ENCODE measurements at places on chromosomes 11 and 22. TPM values are rescaled to one million over a fixed set of nuclear protein-coding genes. Genes with fewer than 3 reads are reported as not detected.

The CHRNA10 gene
- 0.54 TPM for total RNA-seq

The MFRP gene
- not detected for total RNA-seq

The TP53I11 gene
- 58.9 TPM for total RNA-seq

DNA sequence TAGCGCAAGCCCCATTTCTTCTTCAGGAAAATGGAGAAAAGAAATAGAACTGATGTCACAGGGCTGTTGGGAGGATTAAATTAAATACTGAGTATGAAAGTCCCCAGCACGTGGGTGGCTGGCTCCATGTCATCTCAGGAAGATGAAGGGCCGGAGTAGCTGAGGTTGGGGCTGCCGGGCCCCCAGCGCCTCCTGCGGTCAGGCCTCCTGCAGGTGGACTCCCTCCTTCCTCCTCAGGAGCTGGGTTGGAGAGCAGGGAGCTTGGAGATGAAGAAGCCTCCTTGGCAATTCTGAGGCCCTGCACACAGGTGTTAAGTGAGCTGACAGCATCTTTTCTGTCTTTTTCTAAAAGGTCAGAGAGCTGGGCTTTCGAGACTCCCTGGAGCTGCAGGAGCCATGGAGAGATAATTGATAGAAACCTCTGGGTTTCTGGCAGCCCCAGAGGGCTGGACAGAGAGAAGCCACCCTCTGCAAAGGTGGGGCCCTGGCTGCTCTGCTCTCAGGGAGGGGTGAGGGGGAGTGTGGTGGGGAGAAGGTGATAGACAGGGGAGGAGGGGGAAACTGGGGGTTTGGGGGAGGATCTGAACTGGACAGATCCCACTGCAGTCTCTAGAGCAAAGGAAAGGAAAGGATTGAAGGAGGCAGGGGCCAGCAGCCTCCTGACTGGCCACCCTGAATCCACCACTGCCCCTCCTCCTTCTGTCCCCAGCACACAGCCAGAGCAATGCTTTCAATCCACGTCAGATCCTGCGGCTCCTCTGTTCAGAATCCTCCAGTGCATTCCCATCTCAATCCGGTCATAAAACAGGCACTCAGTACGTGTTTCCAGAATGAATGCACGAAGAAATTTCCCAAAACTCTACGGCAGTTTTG, 210.8 kb downstream of the CEP164 start:
- DNase-seq: no peak

DNA sequence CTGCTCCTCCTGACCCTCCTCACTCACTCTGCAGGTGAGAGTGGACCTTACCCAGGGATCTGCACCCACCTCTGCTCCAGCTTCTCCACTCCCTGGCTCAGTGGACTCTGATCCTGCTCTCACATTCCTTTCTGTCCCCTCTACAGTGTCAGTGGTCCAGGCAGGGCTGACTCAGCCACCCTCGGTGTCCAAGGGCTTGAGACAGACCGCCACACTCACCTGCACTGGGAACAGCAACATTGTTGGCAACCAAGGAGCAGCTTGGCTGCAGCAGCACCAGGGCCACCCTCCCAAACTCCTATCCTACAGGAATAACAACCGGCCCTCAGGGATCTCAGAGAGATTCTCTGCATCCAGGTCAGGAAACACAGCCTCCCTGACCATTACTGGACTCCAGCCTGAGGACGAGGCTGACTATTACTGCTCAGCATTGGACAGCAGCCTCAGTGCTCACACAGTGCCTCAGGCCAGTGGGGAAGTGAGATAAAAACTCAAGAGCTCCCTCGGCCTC, 29.7 kb upstream of the VPREB1 start:
- no peak for DNase-seq

- no peak for DNase-seq
Measured at GRCh38 chr11:127789927-127790326, 789.4 kb upstream of the KIRREL3 start.

GRCh38 chr11:12770435-12770834, 96.2 kb downstream of the TEAD1 start:
- DNase-seq: no peak

DNA sequence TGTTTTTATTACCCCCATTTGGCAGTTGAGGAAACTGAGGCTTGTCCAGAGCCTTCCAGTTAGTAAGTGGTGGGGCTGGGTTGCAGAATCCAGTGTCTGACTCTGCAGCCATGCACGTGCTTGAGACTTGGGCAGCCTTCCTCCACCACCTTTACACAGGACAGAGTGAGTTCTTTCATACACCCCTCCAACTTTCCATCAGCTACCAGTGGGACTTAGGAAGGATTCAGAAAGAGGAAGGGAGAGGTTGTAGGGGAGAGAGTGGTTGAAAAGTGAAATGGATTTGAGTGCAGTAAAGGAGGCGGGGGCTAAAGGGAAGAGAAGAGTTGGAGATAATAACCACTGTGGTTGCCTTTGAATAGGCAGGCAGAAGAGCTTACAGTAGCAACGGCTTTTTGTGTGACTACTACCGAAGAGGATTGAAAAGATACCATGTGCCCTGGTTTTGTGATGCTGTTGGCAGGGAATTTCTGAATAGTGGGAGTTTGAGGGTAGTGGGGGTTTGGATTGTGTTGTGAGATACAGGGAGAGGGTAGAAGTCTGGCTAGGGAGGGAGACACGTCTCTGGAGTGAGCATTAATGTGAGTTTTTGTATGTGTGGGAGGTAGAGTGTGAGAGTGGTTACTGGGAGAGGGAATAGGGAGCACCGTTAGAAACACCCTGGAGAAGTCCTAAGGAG, 1.7 kb downstream of the UVRAG start:
- no peak for DNase-seq

The CRY2 gene
- total RNA-seq: 8.5 TPM

- DNase-seq: no peak
Measured at GRCh38 chr11:96393753-96394348, 4.0 kb downstream of the JRKL start.

DNA sequence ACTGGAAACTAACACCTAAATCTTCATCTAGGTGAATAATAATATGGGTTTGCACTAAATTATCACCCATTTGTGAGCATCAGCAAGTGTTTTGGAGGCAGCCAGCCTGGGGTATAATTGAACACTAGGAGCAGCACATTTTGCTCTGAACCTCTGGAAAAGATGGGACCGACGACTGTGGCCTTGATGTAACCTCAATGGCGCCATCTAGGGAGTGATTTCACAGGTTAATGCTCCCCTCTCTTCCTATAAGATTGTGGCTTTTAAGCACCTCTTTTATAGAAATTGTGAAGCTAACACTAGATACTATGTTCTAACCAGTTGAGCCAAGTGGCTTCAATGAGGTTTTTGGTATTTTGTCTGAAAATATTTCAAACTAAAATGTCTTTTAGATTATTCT, 203.7 kb downstream of the NELL1 start:
- DNase-seq: no peak

The RGL4 gene
- not detected for total RNA-seq

GRCh38 chr22:28869736-28870135, 13.6 kb upstream of the ZNRF3 start:
- no peak for DNase-seq

GRCh38 chr11:66111158-66111557, 41.1 kb downstream of the PACS1 start:
- DNase-seq: no peak

GRCh38 chr22:35307892-35308291, 8.2 kb downstream of the TOM1 start:
- no peak for DNase-seq

The C11orf91 gene
- total RNA-seq: not detected

The FGF19 gene
- total RNA-seq: not detected

GRCh38 chr11:27095059-27095458, 54.4 kb downstream of the BBOX1 start:
- DNase-seq: no peak

DNA sequence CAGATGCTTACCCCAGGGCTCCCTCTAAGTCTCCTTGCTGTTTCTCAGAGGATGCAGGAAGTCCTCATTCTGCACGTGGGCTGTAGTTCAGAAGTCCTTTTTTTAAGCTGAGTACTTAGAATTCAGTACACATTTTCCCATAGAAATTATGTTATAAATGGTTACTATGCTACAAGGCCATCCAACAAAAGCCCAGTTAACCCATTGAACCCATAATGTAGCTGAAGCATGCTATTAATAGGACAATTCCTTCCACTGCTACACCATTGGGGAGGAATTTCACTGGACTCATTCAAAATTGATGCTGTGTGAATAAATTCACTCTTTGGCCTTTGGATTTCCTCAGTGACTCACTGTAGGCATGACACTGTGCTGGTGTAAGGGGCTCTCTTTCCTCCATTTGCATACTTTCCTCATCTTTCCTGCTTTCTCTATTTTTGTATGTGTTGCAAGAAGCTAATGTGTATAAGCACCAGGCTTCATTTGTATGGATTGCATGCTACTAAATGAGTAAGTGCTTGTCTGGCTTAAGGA, 148.0 kb downstream of the NTM start:
- no peak for DNase-seq

GRCh38 chr11:133414506-133414905, 117.8 kb downstream of the OPCML start:
- no peak for DNase-seq
